ENCODE measurements at places on chromosomes 11 and 22.

- no peak for DNase-seq
These were observed 45.9 kb upstream of the CARS1 start for GRCh38 chr11:3103076-3103475.

- DNase-seq = no peak
These were observed 34.4 kb downstream of the TRMU start for GRCh38 chr22:46369716-46370583.

DNA sequence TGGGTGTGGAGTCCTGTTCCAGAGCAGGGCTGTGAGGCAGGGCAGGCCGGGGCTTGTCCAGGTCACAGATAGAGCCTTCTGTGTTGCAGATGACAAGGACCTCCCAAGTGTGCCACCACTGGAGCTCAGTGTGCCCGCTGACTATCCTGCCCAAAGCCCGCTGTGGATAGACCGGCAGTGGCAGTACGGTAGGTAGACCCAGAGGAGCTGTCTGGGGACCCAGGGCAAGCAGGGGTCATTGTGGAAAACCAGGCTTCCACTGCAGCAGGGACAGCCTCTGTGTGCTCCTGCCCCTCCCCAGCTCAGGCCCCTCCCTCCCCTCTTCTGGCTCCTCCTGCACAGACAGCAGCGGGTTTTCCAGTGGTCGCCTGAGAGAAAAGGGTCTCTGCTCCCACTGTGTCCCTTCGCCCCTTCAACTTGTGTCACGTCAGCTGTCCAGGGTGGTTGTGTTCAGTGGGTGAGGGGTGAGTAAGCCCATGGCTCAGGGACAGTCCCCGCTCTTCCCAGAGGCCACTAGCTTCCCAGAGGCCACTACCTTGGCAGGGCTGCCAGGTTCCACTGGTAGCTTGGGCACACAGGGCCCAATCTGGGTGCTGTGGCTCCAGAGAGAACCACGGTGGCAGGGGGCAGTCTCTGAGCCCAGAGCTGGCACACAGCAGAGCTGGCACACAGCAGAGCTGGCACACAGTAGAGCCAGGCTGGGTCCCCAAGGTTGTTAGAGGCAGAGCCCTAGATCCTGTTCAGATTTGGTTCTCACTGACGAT lies 78.4 kb downstream of the MED15 start:
- no peak for DNase-seq

GRCh38 chr11:45654231-45655011 lies 11.0 kb downstream of the CHST1 start:
- no peak for DNase-seq

GRCh38 chr22:49210606-49211005 lies 617.1 kb downstream of the BRD1 start:
- DNase-seq = no peak

DNA sequence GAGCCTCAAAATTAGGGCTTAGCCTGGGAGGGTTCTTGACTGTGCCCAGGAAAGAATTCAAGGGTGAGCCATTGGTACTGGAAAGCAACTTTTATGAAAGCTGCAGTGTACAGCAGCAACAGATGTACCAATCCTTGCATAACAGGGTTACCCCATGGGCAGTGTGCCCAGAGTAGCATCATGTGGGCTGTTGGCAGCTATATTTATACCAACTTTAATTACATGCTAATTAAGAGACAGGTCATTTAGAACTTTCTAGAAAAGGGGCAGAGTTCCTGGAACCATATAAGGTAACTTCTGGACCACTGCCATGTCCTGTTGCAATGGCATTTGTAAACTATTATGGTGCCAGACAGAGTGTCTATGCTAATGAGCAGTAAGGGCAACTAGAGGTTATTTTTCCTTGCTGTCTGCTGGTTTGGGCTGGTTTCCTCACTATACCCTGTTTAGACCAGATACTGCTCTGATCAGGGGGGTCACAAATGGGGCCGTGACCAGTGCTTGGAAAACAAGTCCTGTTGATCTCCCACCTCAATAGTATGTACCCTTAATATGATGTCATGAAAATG lies 1120.5 kb upstream of the RAG2 start:
- no peak for DNase-seq

GRCh38 chr22:26466196-26466595 lies 17.4 kb downstream of the HPS4 start:
- DNase-seq = no peak

DNA sequence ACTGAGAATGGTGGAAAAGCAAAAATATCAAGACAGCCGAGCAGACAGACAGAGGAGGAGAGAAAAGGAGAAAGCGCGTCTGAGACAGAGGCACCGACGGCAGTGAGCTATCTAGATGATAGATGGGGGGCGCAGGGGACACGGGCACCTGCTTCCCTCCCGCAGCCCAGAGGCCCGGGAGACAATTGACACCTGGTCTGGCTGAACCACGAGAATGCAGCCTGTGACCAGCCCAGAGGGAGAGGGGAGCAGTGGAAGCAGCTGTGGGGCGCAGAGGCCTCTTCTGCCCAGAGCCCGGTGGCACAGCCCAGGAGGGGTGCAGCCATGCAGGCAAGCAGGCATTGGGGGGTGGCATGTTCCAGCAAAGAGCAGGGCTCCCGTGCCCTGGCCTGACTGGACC lies 48.2 kb downstream of the ELFN2 start:
- DNase-seq = no peak

All from CD4-positive, CD25-positive, alpha-beta regulatory T cell (primary cell).